ENCODE measurements at places on chromosomes 2 and 18.

GRCh38 chr2:6968319-6969100 is 51.3 kb downstream of the RNF144A start:
- no peak for DNase-seq

DNA sequence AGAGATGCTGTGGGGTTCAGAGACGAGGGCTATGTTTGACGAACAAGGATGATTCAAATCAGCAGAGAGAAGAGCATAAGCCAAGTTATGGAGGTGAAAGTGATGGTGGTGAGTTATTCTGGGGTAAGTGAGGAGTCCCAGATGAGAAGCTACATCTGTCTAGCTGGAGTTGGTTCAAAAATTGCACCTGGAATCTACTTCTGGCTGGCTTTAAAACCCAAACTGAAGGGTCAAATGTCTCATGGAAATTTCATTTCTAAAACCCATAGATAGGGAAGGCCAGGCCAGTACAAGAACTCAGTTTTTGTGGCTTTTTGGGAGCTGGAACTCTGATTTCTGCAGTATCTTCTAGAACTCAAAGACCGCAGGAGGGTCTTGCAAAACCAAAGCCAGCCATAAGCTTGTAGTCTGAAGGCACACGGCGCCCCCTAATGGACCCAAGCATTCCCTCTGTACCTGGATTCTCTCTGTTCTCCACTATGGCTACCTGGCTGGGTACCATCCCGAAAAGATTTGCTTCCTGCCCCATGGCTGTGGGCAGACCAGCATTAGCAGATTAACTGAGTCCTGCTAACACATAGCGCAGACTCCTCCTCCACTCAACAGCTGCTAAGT is 229.1 kb upstream of the SLC14A2 start:
- no peak for DNase-seq

GRCh38 chr2:240905176-240905781 is 857 bp upstream of the CROCC2 start:
- no peak for DNase-seq

DNA sequence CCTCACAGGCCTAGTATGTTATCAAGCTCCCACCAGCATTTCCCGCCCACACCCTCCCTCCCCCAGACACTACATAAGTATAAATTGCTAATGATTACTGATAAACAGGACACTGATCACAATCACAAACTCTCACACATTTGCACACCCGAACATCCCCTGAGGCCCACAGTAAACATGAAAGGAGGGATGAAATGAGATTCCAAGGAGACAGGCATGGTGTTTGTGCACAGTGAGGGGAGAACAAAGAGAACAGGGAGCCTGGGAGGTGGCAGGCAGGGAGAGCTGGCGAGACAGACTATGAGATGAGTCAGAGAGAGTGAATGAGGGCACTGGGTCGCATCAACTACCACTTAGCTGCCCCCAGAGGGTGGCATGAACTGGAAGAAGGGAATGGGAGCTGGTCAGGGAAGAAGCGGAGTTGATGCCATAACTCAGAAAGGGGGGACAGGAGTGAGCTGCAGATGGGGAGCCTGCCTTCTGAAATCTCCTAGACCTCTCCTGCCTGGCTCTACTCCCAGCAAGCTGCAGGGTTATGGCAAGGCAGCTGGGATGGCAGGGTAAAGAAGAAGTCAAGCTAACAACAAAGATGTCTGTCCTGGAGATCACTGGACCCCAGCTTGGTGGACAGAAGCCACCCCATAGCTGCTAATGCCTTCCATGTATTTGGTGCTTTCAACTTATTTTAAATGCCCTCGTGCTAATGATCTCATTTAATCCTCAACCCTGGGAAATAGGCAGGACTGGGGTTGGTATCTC is 5.1 kb downstream of the KIF3C start:
- no peak for DNase-seq

DNA sequence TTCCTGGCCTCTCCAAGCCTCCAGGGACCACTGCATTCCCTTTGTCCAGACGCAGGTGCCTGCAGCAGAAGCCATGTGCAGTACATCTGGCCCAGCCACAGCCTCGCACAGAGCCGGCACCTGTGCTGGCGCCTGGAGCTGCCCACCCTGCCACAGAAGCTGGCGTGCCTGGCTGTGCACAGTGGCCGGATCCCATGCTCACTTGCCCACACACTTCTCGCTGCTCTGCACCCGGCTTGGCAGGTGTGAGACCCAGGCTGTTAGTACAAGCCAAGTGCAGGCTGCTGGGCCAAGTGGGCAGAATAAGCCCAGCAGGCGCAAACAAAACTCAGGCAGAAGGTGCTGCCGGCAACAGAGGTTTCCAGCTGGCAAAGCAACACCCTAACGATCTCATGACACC is 124.5 kb upstream of the CCDC150 start:
- DNase-seq = no peak

GRCh38 chr2:43333656-43334144 is 107.3 kb upstream of the ZFP36L2 start:
- no peak for DNase-seq

DNA sequence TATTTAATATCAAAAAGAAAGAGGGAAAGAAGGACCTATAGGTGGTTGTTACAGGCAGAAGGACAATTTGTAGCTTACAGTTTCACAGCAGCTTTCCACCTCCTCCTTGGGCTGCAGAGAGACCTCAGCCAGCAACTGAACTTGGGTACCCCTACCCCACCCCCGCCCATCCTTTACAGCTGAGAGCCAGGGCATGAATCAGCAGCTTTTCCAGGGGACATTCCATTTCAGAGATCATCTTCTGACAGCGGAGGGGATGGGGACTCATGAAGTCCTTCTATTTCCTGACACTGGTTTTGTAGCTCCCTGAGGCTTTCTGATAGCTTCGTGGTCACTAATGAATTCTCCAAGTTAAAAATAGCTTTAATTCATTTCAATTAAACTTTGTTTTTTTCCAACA is 96.4 kb downstream of the ITGB1BP1 start:
- DNase-seq = no peak

- DNase-seq = no peak
These were observed 206.9 kb upstream of the SIX2 start for GRCh38 chr2:45216118-45216517.

- no peak for DNase-seq
These were observed 6.3 kb downstream of the COL6A3 start for GRCh38 chr2:237407700-237408099.

DNA sequence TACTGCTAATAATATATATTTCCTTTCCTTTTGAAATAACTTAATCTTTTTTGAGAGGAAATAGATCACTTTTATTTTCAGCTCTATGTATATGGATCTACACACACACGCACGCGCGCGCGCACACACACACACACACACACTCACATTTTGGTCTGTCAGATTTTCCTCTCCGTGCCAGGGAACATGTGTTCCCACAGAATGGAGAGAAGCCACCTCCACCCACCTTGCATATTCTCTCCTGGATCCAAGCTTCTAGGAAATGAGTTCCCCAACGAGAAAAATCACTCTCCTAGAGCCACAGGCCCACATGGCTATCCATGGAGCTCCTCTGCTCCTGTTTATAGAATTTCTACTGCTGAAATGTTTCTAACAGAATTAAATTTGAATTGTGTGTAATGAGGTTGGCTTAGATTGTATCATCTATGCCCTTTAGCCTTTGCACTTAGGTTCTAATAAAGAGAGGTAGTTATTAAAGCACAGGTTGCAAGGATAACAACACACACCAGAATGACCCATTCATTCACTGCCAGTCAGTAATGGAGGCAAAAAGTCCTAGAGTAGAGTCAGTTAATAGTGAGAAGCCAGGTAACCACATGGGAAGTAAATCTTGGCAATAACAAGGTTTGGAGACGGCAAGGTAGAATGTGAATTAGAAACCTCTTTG is 19.7 kb downstream of the IFIH1 start:
- DNase-seq = no peak

GRCh38 chr2:172431993-172432392 is 4.6 kb downstream of the ITGA6 start:
- no peak for DNase-seq

DNA sequence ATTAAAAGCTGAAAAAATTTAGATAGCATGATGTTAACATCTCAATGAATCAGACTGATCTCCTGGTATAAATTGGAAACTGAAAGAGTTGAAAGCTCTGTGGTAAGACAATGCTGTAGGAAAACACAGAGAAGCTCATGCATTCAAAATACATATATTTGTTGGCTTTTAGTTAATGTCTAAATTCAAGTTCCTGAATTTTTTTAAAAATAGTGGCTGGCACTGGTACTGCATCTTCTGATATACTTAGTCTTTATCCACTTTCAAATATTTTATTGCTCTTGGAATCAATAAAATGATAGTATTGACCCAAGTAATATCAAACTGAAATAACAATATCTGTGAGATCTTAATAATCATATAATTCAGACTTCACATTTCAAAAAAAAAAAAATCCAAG is 151.4 kb upstream of the FIGN start:
- no peak for DNase-seq

DNA sequence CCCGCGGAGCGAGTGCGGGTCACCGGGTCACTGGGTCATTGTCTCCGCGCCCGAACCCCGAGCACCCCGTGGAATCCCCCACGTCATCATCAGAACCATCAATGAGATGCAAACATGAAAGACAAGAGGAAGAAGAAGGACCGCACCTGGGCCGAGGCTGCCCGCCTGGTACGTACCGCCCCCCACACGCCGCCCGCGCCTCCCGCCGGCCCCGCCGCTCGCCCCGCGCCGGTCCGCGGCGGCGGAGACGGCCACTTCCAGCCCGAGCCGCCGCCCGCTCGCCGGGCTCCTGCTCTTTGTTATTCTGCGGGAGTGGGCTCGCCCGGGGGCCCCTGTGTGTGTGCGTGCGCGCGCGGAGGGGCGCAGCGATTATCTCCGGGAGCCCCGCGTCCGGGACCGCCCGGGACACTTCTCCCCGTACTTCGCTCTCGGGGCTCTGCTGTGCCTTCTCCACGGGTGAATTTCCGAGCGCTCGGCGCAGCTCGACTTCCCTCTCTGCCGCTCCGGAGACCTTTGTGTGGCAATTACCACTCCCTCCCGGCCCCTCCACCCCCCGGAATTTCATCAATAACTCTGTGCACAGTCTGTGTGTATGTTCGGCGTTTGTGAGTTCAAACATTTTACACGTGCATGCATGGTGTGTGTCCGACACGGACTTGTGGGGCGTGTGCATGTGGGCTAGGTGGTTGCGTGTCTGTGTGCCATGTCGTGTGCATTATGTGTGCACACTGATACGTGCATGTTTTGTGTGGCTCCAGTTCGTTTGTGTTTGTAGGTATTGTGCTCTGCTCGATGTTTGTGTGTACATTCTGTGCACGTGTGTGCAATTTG is 714 bp downstream of the ASXL3 start:
- DNase-seq = no peak

DNA sequence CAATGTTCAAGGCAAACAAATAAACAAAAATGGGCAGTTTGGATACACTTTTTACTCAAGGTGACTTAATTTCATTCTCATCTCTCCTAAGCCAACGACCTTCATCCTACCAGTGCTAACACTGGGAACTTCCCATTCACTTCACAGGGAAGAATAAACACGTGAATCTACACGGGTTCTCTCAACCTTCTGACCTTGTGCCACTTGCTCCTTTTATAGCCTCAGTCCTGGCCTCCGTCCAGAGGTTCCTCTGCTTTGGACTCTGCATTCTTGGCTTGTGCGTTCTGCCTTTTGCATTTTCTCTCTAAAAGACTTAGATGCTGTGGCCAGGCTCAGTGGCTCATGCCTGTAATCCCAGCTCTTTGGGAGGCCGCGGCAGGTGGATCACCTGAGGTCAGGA is 13.8 kb downstream of the ZNF2 start:
- DNase-seq = no peak

DNA sequence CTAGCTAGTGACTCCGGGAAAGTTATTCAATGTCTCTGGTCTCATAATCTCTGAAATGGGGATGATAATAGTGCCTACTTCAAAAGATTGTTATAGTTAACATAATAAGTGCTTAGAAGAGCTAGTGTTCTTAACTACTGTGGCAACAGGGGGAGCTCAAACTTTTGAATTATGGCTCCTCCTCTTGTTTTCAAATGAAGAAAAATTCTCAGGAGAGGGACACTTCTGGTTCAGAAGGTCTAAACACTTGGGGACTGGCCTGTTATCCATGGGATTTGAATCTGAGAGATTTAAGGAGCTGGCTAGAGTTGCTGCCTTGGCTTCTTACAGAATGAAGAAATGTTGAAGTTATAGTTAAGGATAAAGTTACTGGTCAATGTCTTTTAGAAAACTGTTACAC is 92.2 kb upstream of the ITGB6 start:
- DNase-seq = no peak

DNA sequence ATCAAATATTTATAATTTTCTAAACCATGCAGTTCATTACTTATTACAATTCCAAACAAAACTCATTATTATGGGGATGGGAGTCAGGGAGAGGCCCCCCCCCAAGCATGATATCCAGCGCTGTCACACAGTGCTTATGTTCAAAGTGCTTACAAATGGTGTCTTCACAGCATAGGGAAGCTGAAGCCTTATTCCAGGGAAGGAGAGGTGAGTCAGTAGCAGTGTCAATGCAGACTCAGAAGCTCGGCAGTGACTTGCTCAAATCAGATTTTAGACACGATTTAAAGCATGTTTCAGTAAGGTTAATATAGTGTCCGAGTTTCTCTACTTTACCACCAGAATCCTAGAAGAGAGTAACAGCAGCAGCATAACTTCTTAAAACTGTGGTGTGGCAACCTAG is 24.6 kb downstream of the SLC66A3 start:
- DNase-seq = no peak

GRCh38 chr2:173580351-173580750 is 225.7 kb downstream of the CDCA7 start:
- DNase-seq = no peak

- DNase-seq = no peak
These were observed 54.1 kb upstream of the MEX3C start for GRCh38 chr18:51251625-51252024.

GRCh38 chr2:156592809-156593593 is 156.8 kb downstream of the GPD2 start:
- DNase-seq = no peak

DNA sequence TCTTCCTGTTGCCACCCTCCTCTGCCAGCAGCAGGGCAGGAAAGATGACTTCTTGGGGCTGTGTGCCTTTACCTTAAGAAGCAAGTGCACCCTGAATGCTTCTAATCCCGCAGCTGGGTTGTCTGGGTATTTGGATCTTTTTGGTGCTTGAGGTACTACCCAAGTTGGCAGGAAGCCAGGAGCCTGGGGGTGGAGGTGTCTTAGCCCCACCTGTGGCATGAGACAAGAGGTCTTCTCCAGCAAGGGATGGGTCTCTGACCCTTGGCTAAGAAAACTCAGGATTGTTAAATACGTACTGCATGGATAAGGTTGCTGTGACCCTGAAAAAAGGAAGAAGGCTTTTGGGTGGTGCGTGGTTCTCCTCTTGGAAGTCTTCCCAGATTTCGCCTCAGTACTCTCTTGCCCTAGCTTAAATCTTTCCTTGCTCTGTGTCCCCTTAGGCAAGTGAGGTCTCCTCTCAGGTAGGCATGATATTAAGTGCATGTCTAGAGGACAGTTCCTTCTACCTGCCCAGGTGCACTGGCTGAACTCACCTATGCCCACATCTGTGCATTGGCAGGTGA is 4.3 kb downstream of the HPCAL1 start:
- DNase-seq = no peak

DNA sequence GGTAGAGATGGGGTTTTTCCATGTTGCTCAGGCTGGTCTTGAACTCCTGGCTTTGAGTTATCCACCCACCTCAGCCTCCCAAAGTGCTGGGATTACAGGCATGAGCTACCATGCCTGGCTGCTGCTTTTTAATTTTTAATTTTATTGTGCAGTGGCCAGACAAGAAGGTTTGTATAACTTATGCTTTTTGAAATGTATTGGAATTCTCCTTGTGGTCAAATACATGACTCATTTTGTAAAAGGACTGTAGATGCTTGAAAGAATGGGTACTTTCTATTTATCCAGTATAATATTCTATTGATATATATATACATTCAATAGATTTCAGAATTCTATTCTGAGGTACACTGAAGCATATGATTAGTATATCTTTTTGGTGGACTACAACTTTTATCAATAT is 82.6 kb upstream of the ST3GAL5 start:
- DNase-seq = no peak
